ENCODE measurements at places on chromosomes 1 and 21.

GRCh38 chr1:18668046-18668445 is 37.4 kb downstream of the PAX7 start:
- DNase-seq: no peak

DNA sequence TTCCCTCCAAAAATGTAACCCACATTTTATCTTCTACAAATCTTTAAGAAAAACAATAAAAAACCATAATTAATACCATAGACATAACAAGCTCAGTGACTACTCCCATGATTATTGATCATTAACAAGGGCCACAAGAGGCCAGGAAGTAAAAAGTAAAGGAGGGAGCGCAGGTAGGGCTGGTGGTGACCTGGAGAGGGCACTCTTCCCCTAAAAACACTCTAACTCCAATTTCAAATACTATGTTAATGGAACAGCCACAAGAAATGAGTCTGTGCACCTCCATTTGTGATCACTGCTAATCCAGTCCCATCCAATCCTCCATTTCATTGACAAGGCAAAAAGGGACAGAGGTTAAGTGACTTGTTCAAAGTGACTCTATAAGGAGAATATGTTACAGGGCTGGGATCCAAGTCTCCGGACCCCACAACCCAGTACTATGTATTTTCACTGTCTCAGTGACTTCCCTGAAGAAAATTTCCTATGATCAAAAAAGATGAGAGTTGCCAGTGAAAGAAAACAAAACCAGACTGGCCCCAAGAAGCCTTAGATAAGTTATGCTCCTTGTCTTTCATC is 41.2 kb upstream of the CFAP298 start:
- no peak for DNase-seq

DNA sequence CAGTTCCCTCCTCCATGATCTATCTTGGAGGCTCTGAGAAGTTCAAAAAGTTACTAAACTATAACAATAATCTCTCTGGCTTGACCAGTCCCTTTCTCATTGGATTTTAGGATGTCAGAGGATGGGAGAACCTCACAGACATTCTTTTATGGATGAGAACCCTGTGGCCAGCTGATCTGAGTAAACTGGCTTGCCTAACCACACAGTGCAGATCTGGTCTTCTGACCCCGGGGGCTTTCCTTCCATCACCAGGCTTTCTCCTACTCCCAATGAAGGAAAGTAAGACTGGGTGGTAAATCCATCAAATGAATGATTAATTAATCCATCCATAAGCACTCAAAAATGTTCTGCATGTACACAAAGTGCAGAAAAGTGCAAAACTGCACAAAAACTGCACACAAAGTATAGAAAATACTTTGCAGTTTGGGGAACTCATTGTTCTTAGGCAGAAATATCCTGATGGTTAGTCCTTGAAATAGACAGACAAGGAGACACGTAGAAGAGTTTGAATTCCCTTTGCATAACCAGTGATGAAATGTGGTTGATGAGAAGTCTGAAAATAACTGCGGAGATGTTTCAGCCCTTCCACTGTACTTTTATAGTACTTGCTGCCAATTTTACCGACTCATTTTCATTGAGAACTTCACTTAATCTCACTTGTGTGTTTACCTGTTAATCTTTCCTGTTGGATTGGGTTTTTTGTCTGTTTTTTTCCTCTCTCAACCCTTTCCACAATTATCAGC is 2.5 kb upstream of the F3 start:
- DNase-seq: no peak

GRCh38 chr1:72063364-72064044 is 218.8 kb downstream of the NEGR1 start:
- no peak for DNase-seq

DNA sequence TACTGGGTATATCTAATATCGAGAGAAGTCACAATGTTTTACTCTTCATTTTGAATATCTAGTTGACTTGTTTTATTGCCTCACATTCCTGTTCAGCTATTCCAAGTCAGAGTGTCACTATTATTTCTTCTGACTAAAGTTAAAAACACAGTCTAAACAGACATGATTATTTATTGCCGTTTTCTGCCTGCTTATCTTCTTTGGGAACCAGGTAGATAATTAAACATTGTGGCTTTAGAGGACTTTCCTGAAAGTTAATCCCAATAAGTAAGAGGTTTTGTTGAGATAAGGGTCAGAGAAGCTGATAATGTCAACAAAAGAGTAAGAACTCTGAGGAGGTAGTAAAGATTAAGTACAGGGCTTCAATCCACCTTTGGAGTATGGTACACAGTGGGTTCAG is 53.8 kb downstream of the PCNX2 start:
- no peak for DNase-seq

GRCh38 chr1:44089371-44090048 is 29.1 kb upstream of the KLF17 start:
- DNase-seq: no peak

GRCh38 chr1:39640861-39641260 is 1.4 kb upstream of the HEYL start:
- DNase-seq: no peak

DNA sequence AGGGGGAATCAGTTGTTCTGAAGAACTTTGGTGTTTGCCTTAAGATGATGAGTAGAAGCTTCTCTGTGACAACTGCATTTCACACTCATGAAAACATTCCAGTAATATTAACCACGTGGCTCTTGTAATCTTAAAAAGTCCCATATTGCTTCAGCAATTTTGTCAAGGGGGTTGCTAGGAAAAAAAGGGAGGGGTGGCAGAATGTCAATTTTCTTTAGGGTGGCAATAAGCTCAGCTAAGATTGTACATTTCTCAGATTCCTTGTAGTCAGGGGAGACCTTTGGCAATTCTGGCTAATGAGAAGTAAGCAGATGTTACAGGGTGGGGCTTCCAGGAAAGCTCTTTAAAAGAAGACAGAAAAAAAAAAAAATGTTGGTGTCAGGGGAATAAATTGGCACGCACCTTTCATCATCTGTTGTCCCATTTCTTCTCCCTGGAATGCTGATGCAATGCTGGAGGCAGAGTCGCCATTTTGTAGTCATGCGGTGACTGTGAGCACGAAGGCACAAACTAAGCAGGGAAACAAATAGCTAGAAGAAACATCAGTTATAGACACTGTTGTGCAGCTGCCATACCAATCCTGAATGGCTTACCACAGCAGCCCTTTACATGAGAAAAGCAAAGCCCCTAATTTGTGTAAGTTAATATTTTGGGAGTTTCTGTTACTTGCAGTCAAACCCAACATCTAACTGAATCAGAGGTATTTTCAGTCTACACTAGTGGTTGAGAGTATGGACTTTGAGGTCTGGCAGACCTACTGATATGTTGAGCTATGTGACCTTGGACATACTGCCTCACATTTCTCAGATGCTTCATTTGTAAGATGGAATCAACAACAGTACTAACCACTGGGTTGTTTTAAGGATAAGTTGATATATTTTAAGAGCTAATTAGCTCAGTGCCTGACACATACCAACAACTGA is 56.1 kb upstream of the MRPS6 start:
- DNase-seq: no peak

DNA sequence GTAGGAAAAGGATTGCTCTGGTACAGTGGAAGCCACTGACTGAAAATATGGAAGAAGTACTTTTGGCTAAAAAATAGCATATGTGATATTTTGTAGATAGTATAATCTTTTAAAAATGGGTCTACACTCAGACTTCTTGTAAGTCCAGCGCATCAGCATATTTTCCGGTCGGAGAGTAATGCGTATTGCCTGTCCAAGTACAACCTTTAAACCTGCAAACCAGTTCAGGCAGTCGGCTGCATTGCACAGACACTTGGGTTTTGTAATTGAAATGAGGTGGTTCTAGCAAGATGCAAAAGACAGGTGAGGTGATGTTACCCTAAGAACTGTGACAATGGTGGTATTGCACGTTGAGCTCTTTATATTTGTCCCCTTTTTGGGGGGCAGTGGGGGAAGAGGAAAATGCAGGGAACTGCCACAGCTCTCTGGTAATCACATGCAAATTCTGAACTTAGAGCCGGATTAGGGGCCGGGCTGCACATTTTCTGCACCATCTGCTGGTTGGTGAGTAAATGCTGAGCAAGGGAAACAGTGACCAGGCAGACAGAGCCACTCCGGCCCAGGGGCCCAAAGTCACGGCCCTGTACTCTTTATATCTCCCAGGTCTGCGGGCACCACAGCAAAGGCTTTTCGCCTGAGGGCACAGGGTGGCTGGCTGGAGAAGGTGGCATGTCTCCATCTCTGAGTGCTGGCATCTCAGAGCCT is 2.3 kb downstream of the GPR137B start:
- DNase-seq: no peak

GRCh38 chr1:43052786-43053439 is 94.2 kb upstream of the SLC2A1 start:
- DNase-seq: no peak

- no peak for DNase-seq
These were observed 7.9 kb downstream of the CD34 start for GRCh38 chr1:207903053-207903452.

DNA sequence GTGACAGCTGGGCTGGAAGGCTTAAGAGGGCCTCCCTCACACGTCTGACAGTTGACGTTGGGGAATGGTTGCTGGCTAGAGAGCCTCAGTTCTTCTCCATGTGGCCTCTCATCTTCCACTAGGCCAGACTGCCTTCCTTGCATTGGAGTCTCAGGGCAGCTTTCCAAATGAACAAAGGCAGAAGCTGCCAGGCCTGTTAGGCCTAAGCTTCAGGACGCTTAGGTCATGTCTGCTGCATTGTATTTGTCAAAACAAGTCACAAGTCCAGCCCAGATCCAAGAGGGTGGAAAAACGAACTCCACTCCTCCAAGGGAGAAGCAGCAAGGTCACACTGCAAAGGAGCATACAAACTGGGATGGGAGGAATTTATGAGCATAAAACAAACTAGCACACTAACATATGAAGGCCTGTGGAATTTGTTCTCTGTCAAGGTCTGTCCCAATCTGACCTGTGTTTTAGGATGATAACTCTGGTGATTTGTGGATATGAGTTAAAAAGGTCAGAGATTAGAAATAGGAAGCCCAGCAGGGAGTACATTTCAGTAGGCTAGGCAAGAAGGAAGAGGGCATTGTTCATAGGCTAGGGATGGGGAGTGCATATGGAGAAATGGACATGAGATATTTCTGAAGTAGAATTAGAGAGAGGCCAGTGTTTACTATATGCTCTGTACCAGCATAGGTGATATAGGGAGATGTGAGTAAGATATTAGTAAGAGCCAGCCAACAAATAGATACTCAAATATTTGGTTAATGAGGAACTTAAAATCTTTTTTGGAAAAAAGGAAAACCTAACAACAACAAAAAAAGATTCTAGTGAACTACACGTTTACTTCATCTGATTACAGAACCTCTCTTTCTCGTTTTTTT is 29.1 kb upstream of the CNN3 start:
- no peak for DNase-seq

GRCh38 chr1:2574350-2574749 is 12.2 kb upstream of the PRXL2B start:
- DNase-seq: no peak

- no peak for DNase-seq
These were observed 59.7 kb downstream of the MIER1 start for GRCh38 chr1:66984491-66984890.

Measured in activated CD4-positive, CD25-positive, alpha-beta regulatory T cell treated with anti-CD3 and anti-CD28 coated beads, Interleukin-2, amount 50 U/mL, for 16 hours (primary cell).